Renal pelvis (tissue), 12 donors: ENCODE measurements at places on chromosomes 2 and 18.
A peak's percentile ranks its signal among the peaks of the same experiment; 100 is the strongest.

- DNase-seq: no peak
These were observed 17.3 kb downstream of the CIB4 start for GRCh38 chr2:26623541-26624495.

DNA sequence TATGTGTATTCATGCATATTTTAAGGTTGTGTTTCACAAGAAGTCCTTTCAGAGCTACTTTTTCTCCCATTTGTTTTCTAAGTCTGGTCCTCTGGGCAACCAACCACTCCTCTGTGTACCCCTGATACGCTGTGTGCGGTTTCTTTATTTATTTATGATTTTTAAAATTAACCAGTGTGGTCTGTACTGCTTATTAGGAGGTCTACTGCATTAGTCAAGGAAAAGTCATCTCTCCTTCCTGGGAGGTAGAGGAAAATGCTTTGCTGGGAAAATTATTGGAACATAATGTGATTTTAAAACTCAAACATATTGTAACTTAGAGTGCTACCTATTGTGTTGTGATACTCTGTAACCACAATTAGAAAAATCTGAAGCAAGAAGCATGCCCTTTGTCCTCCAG, 1404.3 kb downstream of the SUCLG1 start:
- no peak for DNase-seq

DNA sequence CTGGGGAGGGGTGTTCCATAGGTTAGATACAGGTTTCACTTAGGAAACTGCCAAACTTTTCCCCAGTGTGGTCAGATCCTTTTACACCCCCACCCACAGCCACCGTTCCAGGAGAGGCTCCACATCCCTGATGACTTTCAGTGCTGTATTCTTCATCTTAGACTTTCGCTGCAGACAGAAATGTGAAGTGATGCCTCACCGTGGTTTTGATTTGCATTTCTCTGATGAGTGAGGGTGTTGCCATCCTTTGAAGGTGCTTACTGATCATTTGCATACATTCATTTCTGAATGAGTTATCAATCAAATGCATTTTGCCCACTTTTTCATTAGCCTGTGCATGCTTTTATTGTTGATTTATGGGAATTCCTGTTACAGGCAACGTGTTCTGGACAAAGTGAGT, 14.9 kb downstream of the COPS9 start:
- no peak for DNase-seq

- DNase-seq: no peak
These were observed 31.3 kb downstream of the ITGA6 start for GRCh38 chr2:172458561-172459124.

- no peak for DNase-seq
These were observed 364.7 kb downstream of the GPD2 start for GRCh38 chr2:156800781-156801361.

GRCh38 chr2:84643991-84644390, 127.7 kb downstream of the DNAH6 start:
- no peak for DNase-seq

- DNase-seq: no peak
These were observed 10.4 kb downstream of the COLEC11 start for GRCh38 chr2:3604991-3605961.

GRCh38 chr2:231470246-231470900, 6.1 kb upstream of the NCL start:
- DNase-seq: no peak

- DNase-seq: no peak
These were observed 6.4 kb upstream of the D2HGDH start for GRCh38 chr2:241728000-241728399.

GRCh38 chr2:229591611-229592010, 122.7 kb downstream of the DNER start:
- DNase-seq: no peak

DNA sequence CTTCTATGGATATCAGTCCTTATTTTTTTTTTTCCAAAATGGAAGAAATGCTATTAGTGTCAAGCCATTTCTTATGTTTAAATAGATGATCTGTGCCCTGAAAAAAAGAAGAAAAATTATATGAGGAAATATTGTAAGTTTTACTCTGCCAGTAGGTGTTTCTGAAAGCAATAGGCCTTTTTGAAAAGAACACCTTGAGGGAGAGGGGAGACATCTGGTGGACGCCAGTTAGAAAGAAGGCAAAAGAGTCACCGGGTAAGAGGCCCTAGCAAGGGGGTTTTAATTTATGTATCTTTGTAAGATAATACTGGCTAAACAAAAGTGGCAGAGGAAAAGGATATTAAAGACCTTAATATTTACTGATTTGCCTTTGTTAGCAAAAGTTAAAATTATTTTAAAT, 56.1 kb downstream of the DYNAP start:
- DNase-seq: peak; percentile 22

- no peak for DNase-seq
These were observed 19.0 kb downstream of the CRACDL start for GRCh38 chr2:98917031-98917471.

GRCh38 chr2:5285061-5285460, 407.1 kb upstream of the SOX11 start:
- DNase-seq: no peak

DNA sequence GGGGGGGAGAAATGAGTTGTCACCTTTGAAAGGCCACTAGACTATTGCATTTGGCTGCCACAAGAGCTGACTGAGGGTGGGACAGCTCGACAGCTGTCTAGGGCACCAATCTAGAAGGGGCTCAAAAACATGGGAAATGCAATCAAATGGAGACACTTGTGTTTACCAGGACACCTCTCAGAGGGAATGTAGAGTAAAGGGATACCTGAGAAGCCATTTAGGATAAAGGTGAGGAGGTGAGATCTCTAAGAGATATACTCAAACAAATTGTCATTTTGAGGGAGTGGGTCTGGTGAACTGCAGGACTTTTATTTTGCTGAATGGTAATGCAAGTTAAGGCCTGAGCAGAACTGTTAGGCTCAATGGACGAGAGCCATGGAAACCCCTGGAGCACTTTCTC, 159.8 kb downstream of the DDX1 start:
- no peak for DNase-seq

DNA sequence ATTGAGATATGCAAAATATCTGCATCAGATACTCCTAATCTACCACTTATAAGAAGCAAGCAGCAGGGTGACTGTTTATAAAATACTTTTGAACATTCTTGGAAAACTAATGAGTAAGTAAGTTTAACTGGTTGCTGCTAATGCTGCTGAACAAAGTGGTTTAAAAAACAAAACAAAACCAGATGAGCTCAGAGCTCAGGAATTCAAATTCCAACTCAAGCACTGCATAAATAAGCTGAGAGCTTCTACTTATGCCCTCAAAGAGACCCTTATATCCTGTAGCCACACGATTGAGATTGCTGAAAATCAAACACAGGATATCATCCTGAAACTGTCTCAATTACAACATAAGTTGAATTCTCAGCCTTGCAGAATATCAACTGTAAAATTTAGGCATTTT, 62.3 kb upstream of the NYAP2 start:
- peak; percentile 14 for DNase-seq

GRCh38 chr18:66510357-66511045, 93.4 kb downstream of the CDH19 start:
- DNase-seq: no peak

GRCh38 chr18:67589325-67589724, 72.8 kb upstream of the DSEL start:
- no peak for DNase-seq

- DNase-seq: no peak
These were observed 25.4 kb downstream of the HDAC4 start for GRCh38 chr2:239375278-239376061.

- no peak for DNase-seq
These were observed 68.7 kb upstream of the FSHR start for GRCh38 chr2:49222975-49223528.

DNA sequence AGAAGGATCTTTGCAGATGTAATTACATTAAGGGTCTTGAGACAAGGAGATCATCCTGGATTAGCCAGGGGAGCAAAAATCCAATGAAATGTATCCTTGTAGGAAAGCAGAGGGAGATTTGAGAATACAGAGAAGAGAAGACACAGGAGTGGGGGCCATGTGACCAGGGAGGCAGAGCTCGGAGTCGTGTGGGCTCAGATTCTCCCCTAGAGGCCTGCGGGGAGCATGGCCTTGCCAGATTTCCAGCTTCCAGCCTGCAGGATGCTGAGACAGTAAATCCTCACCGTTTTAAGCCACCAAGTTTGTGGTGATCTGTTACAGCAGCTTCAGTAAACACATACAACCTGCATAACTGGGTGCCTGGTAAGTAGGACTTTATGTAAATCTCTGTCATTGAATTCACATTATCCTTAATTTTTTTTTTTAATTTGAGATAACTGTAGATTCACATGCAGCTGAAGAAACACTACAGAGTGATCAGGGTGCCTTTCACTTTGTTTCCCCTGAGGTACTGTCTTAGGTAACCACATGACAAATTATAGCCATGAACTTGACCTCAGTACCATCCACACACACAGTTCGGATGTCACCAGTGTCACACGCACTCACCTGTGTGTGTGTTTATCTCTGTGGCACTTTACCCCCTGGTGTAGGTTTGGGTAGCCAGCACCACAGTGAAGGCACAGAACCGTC, 138.4 kb upstream of the HDAC4 start:
- DNase-seq: no peak

DNA sequence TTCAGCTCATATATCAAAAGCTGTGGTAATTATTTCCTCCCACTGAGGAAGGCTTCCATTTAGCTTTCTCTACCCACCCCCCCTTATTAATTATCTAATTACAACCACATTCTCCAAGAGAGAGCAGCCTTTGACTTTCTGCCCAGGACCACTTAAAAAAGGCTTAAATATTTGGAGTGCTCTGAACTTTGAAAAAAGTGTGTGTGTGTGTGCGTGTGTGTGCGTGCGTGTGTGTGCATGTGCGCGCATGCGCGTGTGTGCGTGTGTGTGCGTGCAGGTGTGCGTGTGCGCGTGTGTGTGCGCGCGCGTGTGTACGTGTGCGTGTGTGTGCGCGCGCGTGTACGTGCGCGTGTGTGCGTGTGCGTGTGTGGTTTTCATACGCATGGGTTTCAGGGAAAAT, 57.8 kb downstream of the TWIST2 start:
- no peak for DNase-seq

GRCh38 chr2:41927581-41928264, 120.1 kb upstream of the PKDCC start:
- DNase-seq: no peak

- no peak for DNase-seq
These were observed 55.5 kb upstream of the ACVR2A start for GRCh38 chr2:147789287-147789686.

DNA sequence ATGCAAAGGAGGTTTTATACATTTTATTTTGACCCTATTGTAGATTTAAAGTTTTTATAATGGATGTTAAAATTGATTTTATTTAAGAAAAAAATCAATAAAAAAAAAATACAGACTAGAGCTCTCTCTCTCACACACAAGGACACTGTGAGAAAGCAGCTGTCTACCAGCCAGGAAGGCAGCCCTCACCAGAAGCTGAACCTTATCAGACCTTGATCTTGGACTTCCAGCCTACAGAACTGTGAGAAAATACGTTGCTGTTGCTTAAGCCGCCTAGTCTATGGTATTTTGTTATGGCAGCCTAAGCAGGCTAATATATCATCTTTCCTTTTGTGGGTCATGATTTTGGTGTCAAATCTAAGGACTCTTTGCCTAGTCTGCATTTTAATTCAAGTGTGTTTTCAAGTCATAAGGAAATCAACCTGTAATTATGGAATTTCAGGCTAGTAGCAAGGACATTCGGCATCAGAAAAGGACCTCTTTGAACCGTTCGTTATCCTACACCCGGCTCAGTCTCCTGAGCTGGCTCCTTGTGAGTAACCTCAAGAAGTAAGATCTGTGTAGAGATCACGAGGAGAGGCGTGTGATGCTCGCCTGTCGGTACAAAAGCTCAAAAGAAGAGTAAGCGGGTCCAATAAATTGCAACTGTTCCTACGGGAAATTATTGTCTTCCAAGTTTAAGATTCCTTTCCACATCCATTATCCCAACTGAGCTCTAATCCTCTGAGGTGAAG, 98.2 kb downstream of the PDCL3 start:
- no peak for DNase-seq

- no peak for DNase-seq
These were observed 393.1 kb upstream of the DCC start for GRCh38 chr18:51946946-51947345.

DNA sequence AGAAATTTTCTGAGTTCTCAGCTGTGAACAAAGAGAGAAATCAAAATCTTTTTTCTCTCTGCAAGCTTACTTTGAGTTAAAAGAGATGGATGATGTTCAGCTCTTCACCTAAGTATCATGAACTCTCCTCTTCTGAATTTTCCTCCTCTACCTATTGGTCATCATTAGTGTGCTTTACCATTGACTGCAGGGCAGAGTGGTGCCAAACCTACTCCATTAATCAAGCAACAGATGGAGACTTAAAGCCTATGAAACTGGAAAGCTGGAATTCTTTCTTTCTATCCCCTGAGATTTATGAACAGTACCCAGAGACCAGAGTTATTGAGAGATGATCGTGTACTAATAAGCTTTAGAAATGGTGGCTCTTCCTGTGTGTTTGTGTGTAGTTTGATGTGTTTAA, 31.3 kb upstream of the LINC00305 start:
- no peak for DNase-seq

DNA sequence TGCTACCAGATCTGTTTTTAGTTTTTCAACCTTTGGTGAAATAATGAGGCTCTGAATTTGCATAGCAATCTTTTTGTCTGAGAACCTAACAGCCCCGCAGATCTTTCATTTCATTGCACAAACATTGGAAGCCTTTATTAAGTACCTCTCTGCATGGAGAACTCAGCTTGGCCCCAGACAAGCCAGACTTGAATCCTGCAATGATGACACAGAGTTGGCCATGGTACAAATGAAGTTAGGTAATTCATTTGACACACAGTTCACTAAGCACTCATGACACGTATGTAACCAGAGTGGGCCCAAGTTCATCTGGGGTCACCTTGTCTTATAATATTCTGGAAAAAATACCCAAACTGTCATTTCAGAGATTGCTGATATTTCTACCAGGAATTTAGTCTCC, 439.1 kb upstream of the ID2 start:
- no peak for DNase-seq

DNA sequence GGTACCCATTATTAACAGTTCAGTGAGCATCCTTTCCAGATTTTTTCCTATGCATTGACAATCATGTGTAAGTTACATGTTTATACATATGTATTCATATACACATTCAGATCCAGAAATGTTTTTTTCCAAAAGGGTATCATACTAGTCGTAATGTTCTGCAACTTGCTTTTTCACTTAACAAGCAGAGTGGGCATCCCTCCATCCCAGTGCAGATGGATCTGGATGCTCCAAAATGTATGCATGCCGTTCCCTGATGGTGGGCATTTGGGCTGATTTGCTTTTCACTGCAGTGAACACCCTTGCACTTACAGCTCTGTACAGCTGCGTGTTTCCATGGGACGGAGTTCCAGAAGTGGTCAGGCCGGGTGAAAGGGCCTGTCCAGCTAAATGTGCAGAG, 57.0 kb downstream of the DNMT3A start:
- no peak for DNase-seq
